Fibroblast of villous mesenchyme (primary cell): ENCODE measurements at places on chromosomes 4 and X. TPM values are rescaled to one million over a fixed set of nuclear protein-coding genes. Genes with fewer than 3 reads are reported as not detected.

- no peak for DNase-seq
Observed at GRCh38 chr4:114811564-114812301, 213.1 kb downstream of the UGT8 start.

MAGED4 gene
- 34.5 and 50.5 TPM in 2 replicates for total RNA-seq

F11 gene
- not detected in 2 replicates for total RNA-seq

TRPC5OS gene
- not detected in 2 replicates for total RNA-seq

NOX1 gene
- total RNA-seq: under 0.01 TPM in 1 of 2 replicates, not detected in the other

CXorf66 gene
- total RNA-seq: not detected in 2 replicates

KLF8 gene
- 2.3 and 3.0 TPM in 2 replicates for total RNA-seq

DNA sequence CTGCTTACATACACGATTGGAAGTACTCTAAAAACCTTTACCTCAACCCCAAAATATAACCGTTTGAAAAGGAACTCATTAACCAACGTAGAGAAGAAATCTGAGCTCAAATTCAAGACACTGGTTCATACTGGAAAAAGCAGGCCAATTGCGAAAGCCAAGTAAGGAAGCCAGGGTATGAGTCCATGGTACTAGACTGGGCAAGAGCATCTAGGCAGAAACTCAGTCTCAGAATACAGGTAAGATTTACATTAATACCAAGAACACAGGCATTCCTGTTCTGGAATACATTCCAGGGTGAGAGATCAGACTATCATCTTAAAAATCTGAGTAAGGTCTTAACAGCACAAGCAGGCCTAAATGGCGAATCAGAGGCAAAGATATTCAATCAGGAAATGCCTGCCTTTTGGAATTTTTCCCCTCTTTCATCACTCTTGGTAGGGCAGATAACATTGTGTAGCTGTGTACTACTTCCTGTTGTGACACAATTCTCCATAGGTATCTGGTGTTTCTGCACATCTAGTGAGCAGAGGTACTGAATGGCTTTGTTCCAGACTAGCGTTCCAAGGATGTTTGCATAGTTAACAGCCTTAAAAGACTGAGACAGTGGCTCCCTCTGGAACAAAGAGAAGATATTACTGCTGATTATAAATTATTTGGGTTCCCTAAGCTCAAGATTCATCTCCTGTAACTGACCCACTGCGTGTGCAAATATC is 311.3 kb downstream of the PCDH19 start:
- peak; percentile 3 for DNase-seq

DCLK2 gene
- total RNA-seq: 13.0 and 24.2 TPM in 2 replicates

ERCC6L gene
- 2.3 and 5.6 TPM in 2 replicates for total RNA-seq

- DNase-seq: peak; percentile 92
Observed at GRCh38 chrX:134669378-134670098, 11.3 kb upstream of the PLAC1 start.

ASB11 gene
- total RNA-seq: not detected in 2 replicates

- peak; percentile 0 for DNase-seq
Observed at GRCh38 chrX:57528670-57529255, 63.0 kb upstream of the ZXDB start.

- DNase-seq: peak; percentile 9
Observed at GRCh38 chr4:25795566-25796454, 67.0 kb downstream of the SEL1L3 start.

DNA sequence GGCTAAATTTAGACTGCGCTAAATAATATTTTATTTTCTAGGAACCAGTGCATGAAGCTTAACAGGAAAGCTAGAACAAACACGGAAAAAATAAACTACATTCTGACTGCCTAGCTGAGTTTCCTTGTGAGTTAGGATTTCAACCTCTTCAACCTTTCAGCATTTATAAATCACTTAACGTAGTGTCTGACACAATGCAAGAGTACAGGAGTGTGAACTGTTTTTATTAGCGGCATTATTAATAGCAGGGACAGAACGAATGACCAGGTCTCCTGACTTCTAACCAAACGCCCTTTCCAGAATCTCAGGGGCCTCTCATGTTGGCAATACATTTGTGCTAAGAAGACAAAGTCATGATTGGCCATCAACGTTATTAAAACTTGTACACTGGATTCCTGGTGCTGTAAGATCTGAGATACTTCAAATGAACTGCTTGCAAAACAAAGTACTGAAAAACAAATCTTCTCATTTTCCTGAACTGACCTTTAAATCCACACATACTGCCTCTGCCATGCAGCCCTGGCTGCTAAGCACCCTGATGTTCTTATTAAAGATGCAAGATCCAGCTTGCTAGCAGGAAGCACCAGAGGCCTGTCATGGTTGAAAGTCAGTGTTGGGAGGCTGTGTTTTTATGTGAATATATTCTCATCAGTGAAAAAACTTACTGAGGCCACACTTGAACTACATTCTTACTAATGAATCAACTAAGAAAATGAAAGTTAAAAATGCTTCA is 380.4 kb upstream of the CPEB2 start:
- DNase-seq: no peak

GRCh38 chr4:91958596-91958995 is 345.2 kb upstream of the GRID2 start:
- DNase-seq: no peak

UCHL1 gene
- total RNA-seq: 488 and 579 TPM in 2 replicates

CCDC110 gene
- 0.32 and 0.43 TPM in 2 replicates for total RNA-seq

DNA sequence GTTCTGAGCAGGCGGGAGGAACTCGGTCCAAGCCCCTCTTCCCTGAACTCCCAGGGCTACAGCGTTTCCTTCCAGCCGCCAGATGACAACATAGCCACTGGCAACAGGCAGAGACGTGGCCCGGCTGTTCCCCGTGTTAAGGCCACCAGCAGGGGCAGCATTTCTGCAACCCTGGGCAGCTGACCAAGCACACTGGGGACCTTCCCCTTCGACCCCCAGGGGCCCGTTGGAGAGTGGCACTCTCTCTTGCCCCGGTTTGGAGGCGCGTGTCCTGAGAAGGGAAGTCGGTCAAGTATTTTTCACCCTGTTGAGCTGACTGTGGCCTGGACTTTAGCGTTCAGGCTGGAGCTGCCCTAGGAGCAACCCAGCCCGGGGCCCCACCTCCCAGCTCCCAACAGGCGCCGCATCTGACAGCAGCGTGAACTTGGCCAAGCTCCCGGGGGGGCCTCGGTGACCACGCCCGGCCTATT is 37.6 kb downstream of the ZBTB49 start:
- peak; percentile 47 for DNase-seq

FAM149A gene
- 0.43 and 0.64 TPM in 2 replicates for total RNA-seq

DNA sequence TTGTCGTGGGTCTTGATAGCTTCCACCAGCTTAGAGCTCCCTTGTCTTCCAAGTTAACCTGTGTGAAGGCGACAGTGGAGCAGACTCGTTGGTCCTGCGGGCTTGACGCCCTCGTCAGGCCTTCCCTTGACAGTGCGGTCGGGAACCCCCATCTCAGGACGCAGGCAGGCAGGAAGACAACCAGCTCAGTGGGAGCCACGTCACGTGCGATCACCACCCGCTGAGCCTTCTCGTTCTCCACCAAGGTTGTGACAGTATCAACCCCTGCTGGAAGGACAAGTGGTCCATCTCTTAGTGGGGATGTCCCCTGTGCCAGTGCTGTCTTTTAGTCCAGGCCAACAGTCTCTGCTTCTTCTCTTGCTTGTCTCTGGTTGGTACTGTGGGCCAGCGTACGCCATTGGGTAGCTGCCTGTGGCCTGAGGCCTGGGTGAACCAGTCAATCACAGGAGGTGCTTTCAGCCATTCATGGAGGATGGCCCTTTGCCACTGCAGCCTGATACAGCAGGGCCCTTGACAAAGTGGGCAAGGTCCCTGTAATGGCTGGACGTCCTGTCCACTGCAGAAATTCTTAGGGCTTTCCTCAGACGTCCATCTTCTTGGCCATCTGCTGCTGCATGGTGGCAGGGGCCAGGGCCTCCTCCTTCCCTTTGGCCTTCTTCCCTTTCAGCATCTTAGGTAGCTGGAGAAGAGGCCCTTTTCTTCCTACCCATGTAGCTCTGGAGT is 31.4 kb downstream of the RGS12 start:
- DNase-seq: no peak

MEPE gene
- not detected in 2 replicates for total RNA-seq

GRCh38 chr4:683982-684622 is 4.8 kb downstream of the SLC49A3 start:
- DNase-seq: peak; percentile 78

ZNF157 gene
- under 0.01 TPM in 2 replicates for total RNA-seq
